ENCODE measurements at places on chromosomes 7 and 10.

DNA sequence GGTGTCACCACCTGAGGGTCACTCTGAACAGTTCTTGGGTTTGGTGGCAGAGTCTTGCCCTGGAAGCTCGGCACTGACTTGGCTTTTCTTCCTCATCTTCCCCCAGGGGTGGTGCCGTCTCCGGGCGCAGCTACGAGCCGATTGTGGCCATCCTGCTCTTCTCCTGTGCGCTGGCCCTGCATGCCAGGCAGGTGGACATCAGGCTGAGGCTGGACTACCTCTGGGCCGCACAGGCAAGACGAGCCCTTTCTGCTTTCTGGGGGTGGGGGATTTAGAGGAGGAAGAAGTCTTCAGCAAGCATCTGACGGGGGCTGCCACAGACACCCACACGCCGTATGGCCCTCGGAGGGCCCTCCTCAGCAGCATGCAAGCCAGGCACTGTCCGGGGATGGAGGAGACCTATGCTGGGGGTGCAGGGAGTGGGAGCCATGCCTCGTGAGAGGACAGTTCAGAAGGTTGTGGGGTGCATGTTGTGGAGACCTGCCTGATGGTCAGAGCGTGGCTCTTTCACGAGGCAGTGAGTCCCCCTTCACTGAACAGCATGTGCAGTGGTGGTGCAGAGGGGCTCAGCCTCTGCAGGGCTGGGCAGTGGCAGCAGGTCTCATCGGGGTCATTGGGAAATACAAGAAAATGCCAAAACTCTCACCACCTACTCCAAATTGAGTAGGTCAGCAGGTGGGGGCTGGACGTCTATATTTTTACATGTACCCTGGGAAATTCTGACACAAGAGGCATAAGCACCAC is 112.4 kb downstream of the ADCY1 start:
- DNase-seq: no peak

DNA sequence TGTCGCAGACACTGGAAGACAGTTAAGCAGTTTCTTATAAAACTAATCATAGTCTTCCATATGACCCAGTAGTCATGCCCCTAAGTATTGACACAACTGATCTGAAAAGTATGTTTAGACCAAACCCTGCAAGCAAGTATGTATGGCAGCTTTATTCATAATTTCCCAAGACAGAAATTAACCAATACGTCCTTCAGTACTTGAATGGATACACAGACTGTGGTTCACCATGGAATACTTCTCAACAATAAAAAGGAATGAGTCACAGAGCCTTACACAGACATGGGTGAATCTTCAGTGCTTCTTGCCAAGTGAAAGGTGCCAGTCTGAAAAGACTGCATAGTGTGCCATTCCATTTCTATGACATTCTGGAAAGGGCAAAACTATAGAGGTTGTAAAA is 50.2 kb upstream of the AKR1E2 start:
- DNase-seq: no peak

- no peak for DNase-seq
Measured at GRCh38 chr7:71497256-71497946, 365.5 kb downstream of the GALNT17 start.

- no peak for DNase-seq
Measured at GRCh38 chr7:50317221-50317678, 12.7 kb downstream of the IKZF1 start.

GRCh38 chr10:62277971-62278370 is 9.3 kb upstream of the RTKN2 start:
- no peak for DNase-seq
